ENCODE measurements at places on chromosomes 7 and 10.

DNA sequence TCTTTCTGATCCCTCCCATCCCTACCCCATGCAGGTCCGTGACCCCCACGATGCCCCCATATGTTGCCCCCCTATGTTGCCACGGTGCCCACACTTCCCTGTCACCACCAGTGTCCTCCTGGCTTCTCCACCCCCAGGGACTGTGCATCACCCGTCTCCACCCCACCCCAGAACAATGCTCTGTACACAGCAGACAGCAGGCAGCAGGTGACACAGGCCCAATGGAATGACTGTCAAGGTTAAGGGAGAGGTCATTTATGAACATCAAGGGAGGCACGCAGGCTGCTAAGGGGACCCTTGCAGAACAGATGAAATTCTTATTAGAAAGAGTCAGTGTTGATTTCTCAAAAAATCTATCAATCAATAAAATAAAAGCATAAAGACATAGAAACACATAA lies 71.5 kb downstream of the PARP12 start:
- DNase-seq: no peak

- no peak for DNase-seq
Measured at GRCh38 chr10:126066456-126066855, 170.1 kb downstream of the FANK1 start.

DNA sequence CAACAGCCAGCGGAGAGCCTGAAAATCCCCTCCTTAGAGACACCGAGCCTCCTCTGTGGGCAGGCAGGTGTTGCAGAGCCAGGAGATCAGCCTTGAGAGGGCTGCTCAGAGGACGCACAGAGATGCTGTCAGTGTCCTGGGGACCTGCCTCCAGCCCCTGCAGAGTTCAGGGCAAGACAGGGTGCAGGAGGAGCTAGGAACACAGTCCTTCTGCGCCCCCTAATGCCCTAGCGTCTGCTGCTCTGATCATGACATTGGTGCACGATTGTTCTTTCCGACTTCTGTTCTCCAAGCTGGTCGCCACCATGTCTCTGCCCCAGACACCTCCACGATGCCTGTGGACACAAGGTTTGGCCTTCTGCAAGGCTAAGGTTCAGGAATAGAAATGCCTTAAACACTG lies 613.7 kb upstream of the MKI67 start:
- DNase-seq: no peak

- no peak for DNase-seq
Measured at GRCh38 chr7:112147793-112148361, 58.3 kb downstream of the DOCK4 start.

DNA sequence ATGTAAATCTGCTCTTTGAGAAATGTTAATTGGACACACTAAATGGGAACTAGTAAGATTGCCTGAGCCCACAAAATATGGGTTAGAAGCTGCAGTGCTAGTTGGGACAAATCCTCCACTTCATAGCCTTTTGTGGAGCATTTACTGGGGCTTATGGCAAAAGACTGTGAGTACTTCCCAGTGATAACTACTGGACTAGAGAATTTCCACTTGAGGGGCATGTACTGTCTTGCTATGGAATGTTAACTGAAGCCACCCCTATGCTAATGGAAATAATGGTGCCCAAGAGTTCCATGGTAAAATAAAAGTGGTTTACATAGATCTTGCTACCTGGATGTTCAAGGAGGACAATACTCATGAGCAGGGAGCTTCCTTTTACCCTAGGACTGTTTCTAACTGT lies 29.3 kb downstream of the AVL9 start:
- DNase-seq: no peak

- no peak for DNase-seq
Measured at GRCh38 chr7:83478616-83479015, 170.3 kb downstream of the SEMA3E start.

GRCh38 chr7:43891069-43891955 lies 15.1 kb downstream of the URGCP start:
- no peak for DNase-seq

DNA sequence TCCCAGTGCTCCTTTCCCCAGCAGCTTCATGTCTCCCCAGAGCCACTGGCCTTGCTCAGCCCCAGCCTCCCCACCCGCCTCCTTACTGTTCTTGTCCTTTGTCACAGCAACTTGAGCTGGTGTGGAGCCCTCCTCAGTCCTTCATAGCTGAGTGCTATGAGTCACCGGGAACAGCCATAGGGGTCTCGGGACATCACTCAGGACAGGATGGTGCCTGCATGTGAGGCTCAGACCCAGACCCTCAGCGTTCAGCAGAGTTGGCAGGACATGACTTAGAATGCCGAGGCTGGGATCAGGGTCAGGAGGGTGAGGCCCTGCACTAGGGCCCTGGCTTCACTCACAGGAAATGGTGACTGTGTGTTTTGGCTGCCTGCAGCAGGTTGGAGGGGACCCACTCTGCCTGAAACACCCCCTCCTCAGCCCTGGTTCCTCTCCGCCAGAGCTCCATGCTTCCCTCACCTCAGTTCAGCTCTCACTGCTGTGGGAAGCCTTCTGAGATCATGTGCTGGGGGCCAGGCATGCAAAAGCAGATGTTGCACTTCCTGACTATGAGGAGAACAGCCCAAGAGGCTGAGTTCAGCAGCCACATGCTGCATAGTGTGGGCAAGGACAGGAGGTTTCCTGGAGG lies 40.7 kb upstream of the GJD4 start:
- DNase-seq: peak; percentile 29

DNA sequence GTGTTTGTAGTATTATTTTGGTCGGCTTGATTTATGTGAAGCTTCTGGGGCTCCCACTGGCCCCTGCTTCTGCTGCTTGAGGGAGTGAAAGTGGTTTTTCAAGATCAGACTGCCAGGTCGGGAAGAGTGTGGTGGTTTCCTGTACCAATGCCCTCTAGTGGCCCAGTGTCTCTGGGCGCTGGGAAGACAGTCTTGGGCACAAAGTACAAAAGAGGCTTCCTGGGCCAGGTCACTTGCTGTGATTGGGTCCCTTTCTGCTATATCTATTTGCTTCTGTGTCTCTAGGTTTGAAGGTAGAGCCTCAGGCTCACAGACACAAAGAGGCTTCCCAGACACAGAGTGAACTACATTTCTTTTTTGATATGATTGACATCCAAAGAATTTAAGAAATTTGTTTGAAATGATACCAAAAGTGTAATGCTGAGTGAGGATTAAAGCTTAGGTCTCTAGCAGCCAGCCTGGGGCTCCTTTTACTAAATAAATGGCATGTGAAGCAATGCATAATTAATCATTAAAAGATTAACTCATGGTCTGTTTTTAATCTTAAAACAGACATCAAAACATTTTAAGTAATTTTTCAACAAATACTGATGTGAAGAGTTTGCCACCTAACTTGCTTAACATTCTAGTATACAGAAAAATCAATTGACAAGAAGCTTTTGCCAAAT lies 36.3 kb downstream of the ABCB1 start:
- DNase-seq: peak; percentile 22

DNA sequence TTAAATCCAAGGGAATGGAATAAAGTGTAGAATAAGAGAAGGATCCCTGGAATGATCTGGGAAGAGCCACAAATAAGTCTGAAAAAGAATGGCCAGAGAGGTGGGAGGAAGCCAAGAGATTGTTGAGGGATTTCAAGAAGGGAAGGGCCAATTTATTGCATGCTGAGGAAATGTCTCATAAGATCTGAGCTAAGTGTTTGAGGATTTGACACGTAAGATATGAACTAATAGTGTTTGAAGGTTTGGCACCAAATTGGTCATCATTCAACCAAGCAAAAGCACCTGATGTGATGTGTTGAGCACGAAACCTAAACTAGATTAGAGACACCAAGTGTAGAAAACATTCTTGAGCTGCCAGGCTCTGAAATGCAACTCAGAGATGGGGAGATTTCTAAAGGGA lies 97.9 kb downstream of the TSPAN12 start:
- DNase-seq: no peak

All from adipocyte (in vitro differentiated cells).